ENCODE measurements at places on chromosomes 7 and 10.
A peak's percentile ranks its signal among the peaks of the same experiment; 100 is the strongest.

GRCh38 chr10:128144547-128144946 lies 18.3 kb upstream of the MKI67 start:
- no peak for DNase-seq

DNA sequence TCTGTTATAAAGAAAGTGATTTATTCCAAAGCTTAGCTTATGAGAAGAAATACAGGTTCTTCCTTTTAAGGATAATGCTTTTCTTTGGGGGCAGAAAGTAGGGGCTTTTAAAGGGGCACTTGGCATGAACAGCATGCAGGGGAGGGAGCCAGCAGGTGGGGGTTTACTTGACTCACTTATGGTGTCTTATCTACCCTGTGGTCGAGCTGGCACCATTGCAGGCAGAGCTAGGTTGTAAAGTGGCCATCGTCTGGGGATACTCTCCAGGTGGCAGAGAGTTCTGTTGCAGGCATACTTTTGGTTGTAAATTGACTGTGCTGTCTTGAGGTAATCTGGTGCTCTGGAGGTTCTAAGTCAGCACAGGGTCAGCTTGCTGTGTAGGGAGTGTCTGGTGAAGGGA lies 26.3 kb upstream of the IFRD1 start:
- DNase-seq: no peak

- DNase-seq: peak; percentile 21
Observed at GRCh38 chr7:108114117-108114841, 15.9 kb downstream of the LAMB4 start.

DNA sequence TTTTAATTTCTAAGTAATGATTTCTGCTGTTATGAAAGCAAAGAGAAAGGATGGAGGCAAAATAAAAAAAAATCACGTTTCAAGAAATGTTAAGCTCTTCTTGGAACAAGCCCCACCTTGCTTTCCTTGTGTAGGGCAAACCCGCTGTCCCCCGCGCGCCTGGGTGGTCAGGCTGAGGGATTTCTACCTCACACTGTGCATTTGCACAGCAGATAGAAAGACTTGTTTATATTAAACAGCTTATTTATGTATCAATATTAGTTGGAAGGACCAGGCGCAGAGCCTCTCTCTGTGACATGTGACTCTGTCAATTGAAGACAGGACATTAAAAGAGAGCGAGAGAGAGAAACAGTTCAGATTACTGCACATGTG lies 2.4 kb downstream of the ADRB1 start:
- DNase-seq: no peak

- DNase-seq: no peak
Observed at GRCh38 chr7:134703782-134704181, 57.1 kb downstream of the BPGM start.

DNA sequence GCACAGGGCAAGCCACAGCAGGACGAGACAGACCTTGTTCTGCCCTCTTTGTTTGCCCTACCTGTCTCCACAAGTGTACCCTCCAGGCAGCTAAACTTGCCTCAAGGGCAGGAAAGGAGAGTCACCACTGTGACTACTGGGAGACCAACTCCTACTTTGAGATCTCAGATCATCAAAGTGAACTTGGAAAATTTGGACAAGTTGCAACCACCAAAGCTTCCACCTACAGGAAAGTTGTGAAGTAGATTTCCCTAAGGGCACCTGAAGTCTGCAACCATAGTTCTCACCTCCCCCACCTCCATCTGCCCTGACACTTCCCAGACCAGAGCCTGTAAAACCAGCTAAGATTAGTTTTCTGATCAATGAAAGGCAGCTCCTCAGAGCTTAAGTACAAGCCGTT lies 2.5 kb upstream of the WDR91 start:
- DNase-seq: no peak

DNA sequence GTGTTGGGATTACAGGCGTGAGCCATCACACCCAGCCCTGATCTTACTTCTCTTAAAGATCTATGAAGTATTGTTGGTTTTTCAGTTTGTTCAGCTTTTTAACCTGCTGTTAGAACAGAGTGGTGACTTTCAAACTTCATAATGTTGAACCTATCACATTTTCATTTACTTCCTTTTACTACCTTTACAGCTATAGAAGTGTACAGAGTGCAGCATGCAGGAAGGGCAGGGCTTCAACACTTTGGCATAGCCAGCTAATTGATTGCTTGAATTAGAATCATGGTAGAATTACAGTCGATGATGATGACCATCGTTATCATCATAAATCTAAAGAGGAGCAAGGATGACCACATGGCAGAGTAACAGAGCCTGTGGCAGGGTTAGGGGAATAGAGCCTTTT lies 55.5 kb downstream of the AOAH start:
- no peak for DNase-seq

GRCh38 chr10:14740684-14741247 lies 33.9 kb downstream of the FAM107B start:
- DNase-seq: no peak

DNA sequence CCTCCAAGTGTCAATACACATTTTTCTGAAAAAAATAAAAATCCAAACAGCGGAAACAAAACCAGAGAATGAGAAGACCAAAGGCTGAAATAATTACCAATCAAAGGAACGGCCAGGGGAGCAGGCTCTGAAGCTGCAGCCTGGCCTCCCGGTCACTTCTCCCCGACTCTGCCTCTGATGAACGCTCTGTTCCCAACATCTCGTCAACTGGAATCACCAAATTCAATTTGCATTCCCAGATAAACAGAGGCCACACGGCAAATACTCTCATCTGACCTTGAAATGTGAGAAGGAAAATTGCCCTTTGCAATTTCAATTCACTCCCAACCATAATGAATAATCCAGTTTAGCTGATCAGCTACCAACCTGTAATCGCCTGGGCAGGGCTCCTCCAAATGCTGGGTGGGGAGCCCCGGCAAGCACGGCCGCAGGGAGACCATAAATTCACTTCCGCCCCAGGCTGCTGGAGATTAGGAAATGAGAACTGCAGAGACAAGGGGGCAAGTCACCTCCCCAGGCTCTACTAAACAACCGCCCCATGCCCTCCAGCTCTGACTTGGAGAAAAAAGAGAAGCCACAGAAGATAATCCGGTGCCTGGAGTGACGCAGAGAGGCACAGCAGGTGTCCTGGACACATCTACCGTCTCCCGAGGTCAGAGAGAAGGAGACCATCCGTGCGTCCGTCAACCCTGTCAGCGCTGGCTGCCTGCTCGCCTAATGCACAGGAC lies 153.2 kb downstream of the MAD1L1 start:
- no peak for DNase-seq

DNA sequence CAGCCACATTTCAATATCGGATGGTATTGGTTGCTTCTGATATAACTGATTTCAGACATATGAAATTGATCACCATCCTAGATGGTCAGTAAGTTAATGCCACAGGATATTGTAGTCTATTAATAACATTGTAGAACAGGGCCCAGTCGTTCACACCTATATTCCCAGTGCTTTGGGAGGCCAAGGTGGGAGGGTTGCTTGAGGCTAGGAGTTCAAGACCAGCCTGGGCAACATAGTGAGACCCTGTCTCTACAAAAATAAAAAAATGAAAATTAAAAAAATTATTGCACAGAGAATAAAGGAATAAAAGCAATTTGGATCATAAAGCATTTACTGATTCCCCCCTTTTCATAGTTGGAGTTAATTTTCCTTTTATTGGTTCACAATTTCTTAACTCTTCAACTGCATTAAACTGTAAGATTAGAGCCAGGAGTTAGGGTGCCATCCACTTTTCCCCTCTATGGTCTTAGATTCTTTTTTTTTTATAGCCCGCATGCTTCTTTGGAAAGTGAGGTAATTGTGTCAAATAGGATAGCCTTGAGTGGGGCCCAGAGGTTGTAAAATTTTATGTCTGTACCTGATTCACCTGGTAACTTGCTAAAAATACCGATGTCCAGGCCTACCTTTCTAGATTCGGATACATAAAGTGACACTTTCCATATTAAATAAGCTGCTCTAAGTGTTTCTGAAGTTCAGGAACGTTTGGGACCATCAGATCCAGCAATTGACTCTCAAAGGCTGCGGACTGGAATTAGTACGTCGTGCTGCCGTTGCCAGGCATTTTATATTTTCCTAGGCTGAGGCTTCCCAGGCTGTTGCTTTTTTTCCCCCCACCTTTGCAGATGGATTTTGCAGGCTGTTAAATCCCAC lies 24.7 kb downstream of the ADK start:
- DNase-seq: no peak

DNA sequence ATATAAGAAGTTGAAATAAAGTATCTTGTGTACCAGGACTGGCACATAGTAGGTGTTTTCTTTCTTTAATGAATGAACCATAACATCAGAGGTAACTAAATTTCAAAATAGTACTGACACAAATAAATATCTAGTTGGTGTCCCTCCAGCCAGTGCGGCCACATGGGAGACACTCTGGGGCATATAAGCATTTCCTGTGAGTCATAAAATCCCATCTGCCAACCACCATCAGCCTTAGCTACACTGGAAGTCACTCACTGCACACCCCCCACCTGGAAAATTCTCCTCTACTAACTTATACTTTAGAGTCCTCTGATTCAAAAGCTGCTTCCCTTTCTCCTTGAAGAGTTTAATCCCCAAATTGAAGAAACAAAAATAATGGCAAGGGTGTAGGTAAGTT lies 32.5 kb downstream of the DYDC1 start:
- no peak for DNase-seq

DNA sequence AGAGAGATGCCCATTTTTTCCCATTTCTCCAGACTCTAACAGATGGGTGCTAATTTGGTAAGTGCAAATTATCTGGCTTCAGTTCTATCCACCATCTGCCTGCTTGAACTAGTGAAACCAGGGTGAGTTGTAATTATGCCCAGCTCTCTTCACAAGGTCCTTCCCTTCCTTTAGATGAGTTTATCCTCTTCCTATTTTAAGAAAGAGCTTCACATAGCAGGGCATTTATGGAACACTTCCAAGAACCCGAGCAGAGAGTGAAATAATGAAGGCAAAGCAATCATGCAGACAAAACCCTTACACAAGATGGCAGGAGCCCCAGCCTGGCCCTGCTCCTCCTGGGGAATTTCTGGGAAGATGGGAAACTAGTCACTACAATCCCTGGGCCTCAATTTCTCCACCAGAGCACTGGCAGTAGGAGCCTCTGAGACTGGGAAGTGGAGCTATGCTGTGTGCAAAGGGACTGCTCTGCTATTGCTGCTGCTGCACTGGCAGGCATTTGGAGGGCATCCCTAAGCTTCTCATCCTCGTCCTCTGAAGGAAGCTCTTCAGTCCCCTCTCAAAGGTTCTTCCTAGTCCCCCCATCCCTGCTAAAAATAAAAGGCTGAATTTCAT lies 33.7 kb upstream of the PLXNA4 start:
- DNase-seq: no peak

- no peak for DNase-seq
Observed at GRCh38 chr7:91835091-91835825, 45.2 kb downstream of the MTERF1 start.

DNA sequence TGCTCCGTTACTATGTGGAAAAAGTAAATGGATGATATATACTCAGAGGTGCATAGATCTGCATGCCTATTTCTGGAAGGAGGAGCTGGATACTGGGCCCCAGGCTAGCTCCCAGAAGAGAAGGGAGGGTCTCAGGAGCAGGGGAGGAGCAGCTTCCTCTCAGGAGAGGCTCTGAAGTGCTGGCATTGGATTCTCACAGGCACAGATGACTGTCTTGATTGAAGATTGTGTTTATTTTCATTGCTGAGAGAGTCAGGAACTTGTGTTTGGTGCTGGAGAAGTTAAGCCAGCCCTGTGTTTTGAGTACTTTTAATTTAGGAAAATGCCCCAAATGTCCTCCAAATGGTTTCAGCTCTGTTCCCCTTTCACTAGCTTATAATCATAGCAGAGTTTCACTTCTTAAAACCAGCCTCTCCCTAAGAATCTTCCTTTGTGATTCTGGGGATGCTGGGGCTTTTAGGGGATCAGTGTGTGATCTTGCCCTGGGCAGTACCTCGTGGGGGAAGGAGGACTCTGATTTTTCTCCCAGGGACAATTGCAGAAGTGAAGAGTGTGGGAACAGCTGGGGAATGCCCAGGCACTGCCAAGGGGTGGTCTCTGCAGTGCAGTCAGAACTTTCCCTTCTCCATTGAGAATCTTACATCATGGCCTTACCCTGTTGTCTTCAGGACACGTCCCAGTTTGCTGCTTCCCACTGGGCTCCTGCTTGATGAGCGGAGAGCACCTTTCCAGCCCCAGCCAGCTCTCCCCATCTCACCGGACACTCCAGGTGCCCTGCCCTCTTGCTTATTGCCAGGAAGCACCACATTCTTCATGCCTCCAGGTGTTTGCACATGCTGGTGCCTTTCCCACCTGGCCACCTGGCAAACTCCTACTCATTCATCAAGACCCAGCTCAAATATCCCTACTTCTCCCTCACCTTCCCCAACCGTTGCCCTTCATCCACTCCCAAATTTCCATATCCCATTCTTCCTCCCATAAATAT lies 102.8 kb downstream of the ARHGAP22 start:
- no peak for DNase-seq

DNA sequence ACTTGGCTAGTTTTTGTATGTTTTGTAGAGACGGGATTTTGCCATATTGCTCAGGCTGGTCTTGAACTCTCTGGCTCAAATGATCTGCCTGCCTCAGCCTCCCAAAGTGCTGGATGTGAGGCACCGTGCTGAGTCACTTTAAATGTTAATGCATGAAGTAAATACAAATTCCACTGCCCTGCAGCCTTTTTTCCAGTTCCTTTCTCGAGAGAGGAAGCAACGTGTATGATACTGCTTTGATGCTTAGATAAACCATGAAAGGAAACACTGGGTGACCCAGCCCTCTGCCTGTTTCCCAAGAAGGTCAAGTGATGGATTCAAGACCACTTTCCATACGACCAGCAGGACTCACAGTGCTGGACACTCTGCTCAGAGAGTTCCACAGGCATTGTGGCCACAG lies 11.3 kb upstream of the MRPS24 start:
- DNase-seq: no peak

- DNase-seq: no peak
Observed at GRCh38 chr7:27164045-27164366, 1.3 kb downstream of the HOXA9 start.

- DNase-seq: peak; percentile 35
Observed at GRCh38 chr10:89301721-89302445, at the start of gene IFIT2. Gene IFIT2 (plus strand): TSS chr10:89302046. CDS start chr10:89302124, 78 bp downstream.

- DNase-seq: peak; percentile 58
Observed at GRCh38 chr7:92669616-92670165, 79.5 kb upstream of the FAM133B start.

GRCh38 chr10:21985541-21985940 lies 18.0 kb downstream of the DNAJC1 start:
- no peak for DNase-seq

DNA sequence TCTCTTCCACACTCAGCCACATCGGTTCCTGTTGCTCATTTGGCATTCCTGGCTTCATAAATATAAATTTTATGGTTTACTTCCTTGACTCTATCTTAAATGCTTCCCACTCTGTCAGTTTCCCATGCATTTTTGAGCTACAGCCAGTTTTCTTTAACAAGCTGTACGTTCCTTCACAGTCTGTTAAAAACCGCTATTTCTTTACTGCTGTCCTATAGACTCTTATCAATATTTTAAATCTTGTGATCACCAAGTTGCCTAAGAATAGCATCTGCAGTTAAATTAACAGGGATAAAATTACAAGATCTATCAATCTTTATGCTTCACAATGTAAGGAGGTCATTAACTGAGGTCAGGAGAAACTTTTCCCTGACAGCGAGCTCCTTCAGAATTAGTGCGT lies 103.1 kb upstream of the RHOBTB1 start:
- DNase-seq: no peak
